ENCODE measurements at places on chromosomes 2 and 18.

- no peak for DNase-seq
Measured at GRCh38 chr2:21096458-21096857, 27.3 kb upstream of the TDRD15 start.

GRCh38 chr2:152155209-152155608, 20.4 kb downstream of the STAM2 start:
- no peak for DNase-seq

DNA sequence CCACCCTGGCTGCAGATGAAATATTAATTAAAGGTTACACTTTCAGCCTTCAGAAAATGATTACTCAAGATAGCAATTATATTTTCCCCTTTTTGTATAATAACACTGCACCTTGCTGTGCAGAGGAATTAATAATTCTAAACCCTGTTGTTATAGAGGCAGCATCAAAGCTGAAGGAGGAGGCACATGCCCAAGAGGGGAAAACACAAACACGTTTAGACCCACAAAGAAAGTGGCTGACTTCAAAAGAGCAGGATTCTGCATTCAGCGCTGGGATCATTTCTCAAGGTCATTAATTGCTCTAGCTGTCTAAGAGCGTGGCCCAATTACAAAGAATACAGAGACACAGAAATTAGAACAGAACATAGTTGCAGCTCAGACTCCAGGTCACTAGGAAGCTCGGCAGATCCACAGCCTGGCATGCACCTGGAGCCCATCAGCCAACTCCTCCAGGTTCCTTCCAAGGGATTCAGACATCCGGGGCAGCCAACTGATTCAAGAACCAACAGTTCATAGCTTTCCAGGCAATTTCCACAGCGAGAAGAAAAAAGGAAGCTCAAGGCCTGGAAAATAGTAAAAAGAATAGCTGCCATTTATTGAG, 102.3 kb upstream of the ID2 start:
- DNase-seq, result no peak

- DNase-seq, result no peak
Measured at GRCh38 chr2:98308068-98308467, 38.2 kb upstream of the CNGA3 start.

DNA sequence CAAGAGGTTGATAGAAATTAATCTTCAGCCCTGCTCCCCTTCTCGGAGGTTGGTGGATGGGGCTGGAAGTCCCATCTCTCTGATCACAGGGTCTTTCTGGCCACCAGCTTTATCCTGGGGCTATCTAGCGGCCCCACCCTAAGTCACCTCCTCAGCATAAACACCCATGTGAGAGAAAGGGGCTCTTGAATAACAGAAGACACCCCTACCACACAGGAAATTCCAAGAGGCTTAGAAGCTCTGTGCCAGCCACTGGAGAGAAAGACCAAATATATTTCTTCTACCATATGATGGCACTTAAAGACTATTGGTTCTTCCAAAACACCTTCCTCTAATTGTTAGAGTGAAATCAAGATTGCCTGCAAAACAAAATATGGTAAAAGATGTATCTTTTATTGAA, 219.7 kb downstream of the VAPA start:
- DNase-seq, result no peak

DNA sequence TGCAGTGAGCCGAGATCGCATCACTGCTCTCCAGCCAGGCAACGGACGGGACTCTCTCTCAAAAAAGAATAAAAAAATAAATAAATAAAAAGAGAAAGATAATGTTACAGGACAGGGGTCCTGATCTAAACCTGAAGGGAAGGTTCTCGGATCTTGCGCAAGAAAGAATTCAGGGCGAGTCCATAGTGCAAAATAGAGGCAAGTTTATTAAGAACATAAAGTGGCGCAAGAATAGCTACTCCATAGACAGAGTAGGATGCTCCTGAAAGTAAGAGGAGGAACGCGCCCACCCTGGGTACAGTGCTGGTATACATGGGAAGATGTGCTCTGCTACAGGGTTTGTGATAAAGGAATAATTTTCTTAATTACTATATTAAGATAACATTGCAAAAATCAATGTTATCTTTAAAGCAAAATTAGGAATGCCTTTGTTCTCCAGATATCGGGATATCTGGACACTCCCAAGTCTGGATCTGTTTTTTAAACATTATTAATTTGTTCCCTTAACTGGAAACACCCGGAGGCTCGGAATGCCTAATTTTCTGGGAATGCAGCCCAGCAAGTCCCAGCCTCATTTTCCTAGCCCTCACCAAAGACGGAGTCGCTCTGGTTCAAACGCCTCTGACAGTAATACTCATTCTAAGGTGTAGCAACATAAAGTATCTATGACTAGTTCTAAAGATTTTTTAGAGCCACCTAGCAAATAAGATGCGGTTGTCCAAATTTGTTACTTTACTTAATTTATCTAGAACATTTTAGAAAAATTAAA, 38.8 kb downstream of the ACSL3 start:
- no peak for DNase-seq

DNA sequence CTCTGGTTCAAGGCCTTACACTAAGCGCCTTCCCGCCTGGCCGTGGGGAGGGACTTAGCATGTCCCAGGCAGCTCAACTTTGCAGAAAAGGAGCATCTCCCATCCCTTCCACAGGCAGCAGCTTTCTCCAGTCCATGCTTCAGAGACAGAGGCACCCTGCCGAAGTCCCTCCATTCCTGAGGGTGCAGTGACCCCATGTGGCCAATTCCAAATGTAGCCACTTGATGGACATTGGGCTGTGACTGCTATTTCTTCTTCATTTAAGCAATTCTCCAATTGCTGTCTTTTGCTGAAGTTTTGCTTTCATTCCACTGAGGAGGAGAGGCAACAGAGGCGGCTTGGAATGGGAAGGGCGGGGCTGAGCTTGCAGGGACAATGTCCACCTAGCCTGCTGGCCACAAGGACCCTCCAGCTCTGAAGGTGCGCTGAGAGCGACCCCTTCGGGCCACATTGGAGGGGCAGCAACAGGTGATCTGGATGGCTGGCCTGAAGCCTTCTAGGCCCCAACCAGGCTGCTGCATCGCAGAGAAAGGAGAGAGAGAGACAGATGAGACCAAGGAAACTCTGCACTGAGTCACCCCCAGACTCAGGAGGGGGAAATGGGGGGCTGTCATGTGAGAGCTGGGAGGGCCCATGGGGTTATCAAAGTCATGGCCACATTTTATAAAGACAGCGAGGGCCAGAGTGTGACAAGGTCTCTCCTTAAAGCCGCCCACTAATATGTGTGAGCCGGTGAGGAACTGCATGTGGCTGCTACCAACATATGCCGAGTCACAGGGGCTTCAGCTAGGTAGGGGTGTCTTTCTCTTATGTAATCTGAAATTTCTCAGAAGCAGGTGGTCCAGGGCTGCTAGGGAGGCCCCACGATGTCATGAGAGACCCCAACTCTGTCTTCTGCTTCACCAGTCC, 61.3 kb downstream of the LONRF2 start:
- no peak for DNase-seq

- DNase-seq, result no peak
Measured at GRCh38 chr18:80147037-80147417, 38.0 kb downstream of the ADNP2 start.

- DNase-seq, result no peak
Measured at GRCh38 chr2:203853271-203853670, 14.3 kb upstream of the CTLA4 start.

GRCh38 chr18:74420481-74420880, 36.6 kb downstream of the DIPK1C start:
- DNase-seq, result no peak

DNA sequence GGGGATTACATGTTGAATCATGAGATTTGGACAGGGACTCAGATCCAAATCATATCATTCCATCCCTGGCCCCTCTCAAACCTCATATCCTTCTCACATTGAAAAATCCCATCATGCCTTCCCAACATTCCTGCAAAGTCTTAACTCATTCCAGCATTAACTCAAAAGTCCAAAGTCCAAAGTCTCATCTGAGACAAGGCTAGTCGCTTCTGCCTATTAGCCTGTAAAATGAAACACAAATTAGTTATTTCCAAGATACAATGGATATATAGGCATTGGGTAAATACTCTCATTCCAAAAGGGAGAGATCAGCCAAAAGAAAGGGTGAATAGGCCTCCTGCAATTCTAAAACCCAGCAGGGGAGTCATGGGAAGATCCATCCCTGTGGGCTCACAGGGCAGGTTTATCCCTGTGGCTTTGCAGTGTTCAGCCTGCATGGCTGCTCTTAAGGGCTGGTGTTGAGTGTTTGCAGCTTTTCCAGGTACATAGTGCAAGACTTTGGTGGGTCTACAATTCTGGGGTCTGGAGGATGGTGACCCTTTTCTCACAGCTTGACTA, 21.2 kb upstream of the SLC14A1 start:
- no peak for DNase-seq

DNA sequence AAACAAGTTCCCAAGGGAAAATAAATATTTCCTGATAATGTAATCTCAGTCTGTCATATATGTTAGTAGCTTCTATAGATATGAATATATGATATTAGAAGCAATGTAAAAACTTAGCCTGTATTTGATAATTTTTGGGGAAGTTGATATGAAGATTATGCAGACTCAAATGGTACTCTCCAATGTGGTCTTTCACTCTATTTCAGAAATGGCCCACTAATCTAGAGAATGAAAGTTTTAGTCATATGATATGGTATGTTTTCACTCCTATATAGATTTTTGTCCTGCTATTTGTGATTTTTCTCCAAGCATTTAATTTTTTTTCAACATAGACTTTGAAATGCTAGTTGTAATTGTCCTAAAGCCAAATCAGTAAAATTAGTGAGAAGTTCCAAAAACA, 236.7 kb upstream of the BOD1L2 start:
- no peak for DNase-seq

Data from activated naive CD4-positive, alpha-beta T cell (primary cell).